NCI-H1417 (cell line): ENCODE measurements at places on chromosomes 2 and 18.

DNA sequence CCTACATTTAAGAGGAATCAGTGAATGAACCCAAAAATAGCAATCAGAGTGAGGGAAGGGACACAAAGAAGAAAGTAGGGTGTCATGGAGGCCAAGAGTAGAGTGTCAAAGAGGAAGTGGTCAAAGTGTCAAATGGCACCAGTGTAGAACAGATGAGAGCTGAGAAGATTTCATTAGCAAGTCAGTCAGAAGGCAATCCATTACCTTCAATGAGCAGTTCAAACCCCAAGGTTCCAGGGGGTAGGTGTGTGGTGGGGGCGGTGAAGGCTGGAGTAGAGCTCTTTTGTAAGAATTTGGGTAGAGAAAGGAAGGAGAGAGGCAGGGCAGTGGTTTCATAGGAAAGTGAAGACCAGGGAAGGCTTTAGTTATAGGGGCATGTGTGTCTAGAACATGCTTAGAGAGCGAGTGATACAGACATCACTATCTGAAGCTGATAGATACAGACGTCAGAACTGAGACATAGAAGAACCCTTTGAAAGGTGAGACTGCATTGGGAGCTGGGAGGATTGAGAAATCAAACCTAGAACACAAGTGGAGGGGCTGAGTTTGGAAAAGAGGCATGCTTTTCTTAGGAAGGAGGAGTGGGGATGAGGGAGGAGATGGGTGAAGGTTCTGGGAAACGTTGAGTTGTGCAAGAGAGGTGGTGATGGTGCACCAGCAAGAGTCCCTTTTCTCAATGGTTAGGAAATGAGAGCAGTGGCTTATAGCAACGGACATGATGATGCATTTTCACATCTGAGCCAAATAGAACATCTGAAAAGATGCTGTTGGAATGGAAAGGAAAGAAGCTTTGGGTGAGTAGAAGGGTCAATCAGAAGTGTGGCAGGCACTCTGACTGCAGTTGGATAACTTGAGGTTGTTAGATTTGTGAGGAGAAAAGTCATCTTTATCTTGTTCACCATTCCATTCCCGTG is 48.9 kb upstream of the IL1RL1 start:
- DNase-seq, result no peak

GRCh38 chr2:70981866-70982810 is 3.7 kb downstream of the ANKRD53 start:
- DNase-seq, result no peak

DNA sequence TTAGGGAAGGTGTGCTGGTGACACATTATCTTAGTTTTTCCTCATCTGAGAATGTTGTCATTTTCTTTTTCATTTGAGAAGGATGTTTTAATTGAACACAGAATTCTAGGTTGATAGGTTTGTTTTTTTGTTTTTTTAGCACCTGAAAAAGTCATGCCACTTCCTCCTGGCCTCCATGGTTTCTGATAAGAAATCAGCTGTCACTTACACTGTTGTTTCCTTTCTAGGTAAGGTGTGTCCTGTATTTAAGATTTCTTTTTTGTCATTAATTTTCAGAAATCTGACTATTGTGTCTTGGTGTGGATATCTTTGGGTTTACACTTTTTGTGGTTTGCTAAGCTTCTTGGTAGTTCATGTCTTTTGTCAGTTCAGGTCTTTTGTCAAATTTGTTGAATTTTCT is 99.3 kb downstream of the ROCK1 start:
- no peak for DNase-seq

DNA sequence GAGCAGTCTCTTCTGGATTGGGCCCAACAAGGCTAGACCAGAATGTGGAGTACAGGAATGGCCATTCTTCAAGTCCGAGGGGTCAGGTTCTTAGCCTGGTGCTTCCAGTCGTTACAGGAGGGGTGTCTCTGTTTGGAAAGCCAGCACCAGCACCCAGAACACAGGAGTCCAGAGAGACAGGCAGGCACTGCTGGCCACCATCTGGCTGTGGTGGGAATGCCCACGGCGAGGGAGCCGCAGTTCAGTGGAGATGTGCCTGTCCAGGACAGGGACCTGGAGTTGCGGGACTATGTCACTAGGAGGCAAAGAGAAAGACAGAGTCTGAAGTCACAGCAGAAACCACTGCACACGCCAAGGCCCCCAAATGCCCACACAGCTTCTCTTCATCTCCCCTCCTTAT is 59.1 kb downstream of the TRABD2A start:
- no peak for DNase-seq

DNA sequence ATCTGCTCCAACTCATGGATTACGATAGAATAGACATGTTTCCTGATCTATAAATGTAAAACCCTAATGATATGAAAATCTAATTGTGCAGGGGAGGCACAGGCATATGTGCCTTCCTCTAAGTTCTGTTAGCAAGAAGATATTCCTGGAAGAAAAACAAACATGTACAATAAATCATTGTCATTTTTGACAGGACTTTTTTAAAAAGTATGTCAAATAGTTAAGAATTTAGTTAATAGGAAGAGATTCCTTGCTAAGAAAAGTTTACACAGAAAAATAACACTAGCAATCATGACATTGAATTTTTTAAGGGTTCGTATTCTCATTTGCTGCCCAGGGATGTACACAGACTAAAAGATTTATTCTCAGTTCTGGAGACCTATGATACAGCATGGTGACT is 15.3 kb upstream of the CREB1 start:
- no peak for DNase-seq

DNA sequence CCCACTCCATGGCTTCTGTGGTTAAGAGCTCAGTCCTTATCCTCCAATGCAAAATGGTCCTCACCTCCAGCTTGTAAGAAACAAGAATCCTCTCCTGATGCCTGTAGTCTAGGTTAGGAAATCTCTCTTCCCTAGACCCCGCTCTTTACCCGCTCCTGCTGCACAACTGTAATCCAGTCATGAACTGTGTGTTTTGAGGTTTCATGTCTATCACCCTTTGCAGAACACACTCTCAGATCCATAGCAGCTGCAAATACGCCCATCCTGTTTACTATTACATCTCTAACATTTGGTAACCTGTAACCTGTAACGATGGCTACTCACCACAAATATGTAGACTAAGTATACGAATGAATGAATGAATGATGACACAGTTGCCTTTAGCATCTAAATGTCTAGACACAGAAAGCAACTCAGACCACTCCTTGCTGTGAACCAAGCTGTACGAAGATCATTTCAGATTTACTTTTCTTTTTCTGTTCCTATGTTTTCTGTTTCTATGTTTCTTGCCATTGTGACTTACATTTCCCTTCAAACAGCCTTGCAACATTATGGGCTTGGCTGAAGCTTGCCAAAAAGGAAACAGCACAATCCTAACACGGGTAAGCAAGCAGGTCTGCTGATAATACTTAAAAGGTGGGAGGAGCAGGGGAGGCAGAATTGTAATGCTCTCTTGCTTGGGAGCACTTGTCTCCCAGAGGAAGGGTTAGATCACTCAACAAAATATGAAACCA is 53.7 kb downstream of the EPHA4 start:
- no peak for DNase-seq

DNA sequence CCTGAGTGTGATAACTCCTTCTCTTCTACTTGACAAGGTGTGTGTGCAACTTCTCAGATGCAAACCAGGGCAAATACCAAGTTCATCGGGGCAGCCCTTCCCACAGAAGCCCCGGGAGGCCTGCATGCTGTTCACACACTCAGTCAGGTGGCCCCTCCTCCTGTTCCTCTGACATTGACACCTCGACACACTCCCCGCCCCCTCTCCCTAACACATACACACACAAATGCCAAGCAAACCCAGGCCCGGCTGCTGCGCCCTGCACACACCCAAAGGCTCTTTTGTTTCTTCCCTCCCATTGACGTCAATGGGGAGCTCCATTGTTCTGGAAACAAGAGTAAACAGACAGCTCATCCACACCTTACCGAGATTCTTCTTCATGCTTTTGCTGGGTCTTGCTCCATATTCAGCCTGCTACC is 1.7 kb upstream of the PER2 start:
- peak; percentile 95 for DNase-seq

DNA sequence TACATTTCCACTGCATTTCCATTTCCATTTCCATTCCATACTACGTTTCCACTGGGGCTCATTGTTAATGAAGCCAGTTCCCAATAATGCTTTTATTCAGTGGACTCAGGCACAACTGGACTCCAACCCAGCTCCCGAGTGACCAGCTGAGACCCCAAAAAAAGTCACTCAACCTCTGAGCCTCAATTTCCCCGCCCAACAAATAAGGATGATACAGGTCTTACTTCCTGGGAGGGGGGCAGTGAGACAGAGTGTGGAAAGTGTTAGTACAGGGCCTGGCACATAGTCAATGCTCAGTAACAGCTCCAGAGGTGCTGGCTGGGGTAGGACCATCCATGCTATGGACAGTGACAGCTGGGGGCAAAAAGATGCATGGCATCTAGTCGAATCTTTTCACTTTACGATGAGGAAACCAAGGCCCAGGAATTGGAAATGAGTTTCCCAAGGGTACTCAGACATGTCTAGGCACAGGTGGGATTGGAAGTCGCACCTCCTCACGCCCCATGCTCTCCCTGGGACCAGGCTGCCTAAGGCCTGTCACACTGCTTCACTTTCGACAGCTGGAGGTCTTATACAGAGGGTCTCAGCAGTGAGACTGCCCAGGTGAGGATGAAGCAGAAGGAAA is 226.5 kb downstream of the ANAPC1 start:
- no peak for DNase-seq

DNA sequence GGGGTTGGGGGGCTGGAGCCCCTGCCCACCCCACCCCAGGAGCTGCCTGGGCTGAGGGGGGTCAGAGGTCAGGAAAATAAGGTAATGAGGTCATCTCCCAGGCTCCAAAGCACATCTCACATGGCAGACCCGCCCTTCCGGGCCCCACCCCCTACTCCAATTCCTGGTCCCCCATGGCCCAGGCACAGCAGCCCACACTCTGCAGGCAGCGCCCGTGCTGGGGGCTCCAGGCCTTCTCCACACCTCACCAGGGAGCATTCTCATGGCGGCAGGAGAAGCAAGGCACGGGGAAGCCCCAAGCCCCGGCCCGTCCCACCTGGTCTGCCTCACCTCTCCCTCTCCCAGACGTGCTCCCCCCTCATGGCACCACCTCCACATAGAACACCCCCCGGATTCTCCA is 43.8 kb downstream of the AQP12A start:
- no peak for DNase-seq

GRCh38 chr2:145220496-145220895 is 700.6 kb upstream of the ZEB2 start:
- peak; percentile 69 for DNase-seq

GRCh38 chr2:227509076-227509475 is 37.1 kb downstream of the AGFG1 start:
- no peak for DNase-seq

DNA sequence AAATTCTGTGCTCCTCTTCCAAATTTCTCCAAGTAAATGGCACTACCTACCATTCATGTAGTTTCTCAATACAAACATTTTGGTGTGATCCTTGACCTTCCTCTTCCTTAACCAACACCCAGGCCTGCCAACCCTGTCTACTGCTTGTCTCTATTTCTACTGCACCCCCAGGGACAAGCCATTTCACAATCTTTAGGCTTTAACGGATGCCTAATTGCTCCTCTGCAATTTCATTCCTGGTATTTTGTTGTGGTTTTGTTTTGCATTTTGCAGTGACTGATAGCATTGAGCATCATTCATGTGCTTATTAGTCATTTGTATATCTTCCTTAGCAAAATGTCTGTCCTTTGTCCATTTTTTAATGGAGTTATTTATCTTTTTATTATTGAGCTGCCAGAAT is 10.0 kb downstream of the FAP start:
- no peak for DNase-seq

- no peak for DNase-seq
These were observed 29.7 kb downstream of the ZC3H6 start for GRCh38 chr2:112305132-112305531.
